Kidney tubule cell (primary cell): ENCODE measurements at places on chromosomes 3 and 15.
A peak's percentile ranks its signal among the peaks of the same experiment; 100 is the strongest.

DNA sequence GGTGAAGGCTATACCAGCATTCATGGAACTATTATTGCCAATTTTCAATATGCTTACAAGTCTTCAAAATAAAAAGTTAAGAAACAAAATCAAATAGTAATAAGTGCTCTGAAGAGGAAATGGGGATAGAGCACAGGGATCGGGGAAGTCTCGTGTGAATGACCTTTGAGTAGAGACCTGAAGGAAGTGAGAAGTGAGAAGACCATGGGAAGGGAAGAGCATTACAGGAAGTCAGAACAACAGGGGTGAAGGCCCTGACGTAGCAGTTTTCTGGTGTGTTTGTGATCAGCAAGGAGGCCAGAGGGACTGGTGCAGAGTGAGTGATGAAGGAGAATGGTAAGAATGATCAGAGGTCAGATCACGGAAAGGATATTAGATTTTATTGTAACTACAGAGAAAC lies 48.1 kb downstream of the STAC start:
- DNase-seq: no peak

DNA sequence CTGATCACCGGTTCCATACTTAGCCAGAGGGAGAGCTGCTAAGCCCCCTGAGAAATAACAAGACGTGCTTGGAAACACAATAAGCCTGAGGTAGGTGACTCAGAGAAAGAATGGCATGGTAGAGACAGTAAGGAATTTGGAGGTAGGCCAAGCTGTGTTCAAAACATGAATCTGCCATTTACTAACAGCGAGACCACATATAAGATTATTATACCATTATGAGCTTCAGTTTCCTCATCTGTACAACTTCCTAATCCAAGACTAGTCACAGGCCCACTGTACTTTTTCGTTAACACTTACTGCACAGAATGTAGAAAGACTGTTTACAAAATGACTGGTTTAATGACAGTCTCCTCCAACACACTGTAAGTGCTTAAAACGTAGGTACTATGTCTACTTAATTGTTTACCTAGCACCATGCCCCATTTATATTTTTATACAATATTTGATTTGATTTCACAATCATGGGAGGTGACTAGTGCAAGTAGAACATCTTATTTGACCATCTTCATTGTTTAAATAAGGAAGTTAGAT lies 25.7 kb downstream of the ATOSA start:
- DNase-seq: peak; percentile 81

- DNase-seq: no peak
Measured at GRCh38 chr3:78494851-78495250, 1272.9 kb downstream of the ROBO1 start.

- no peak for DNase-seq
Measured at GRCh38 chr15:89801471-89802195, 13.0 kb downstream of the ANPEP start.

DNA sequence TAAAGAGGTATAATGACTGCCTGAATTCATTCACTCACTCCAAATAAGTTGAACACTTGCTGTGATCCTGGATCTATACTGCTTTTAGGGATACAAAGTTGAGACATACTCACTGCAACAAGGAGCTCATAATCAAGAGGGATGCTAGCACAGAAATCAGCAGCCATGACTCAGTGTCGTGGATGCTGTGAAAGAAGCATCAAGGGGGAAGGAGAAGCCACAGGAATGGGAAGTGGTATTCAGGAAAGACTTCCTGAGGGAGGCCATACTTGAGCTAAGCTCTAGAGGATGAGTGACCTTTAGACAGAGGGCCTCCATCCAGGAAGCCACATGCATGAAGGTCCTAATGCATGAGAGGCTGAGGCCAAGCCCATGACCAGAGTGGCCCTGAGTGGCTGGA lies 245.7 kb upstream of the RORA start:
- DNase-seq: peak; percentile 43
